ENCODE measurements at places on chromosomes 2 and 18.

DNA sequence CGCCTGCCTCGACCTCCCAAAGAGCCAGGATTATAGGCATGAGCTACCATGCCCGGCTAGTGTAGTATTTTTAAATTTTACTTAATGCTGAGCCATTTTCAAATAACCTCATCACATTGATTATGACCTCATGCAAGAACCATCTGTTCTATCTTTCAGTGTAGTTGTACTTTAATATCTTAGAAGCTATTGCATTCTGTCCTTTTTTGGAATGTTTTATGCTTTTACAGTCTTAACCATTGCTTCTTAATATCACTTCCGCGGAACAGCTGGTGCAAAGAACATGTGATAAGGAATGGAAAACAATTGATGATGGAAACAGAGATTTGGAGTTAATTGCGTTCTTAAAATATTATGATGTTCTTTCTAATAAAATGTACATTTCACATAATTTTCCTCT, 2.7 kb downstream of the GEN1 start:
- no peak for DNase-seq

- DNase-seq = no peak
Observed at GRCh38 chr2:19458427-19459003, 100.1 kb upstream of the OSR1 start.

DNA sequence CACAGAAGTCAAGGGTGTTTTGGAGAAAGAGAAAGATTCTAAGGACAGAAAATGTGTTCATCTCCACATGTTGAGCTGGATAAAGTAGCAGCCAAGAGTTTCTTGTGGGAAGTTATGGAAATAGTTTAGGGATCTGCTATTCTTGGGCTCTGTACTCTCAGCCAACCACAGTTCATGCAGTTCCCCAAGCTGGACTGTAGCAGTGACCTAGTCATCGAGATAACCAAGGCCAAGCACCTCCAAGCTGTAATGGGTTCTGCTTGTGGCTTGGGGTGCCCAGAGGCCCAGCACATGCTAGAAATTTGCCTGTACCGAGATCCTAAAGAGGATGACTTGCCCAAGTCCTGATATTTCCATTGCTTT, 91.9 kb upstream of the RASGRP3 start:
- DNase-seq = no peak

DNA sequence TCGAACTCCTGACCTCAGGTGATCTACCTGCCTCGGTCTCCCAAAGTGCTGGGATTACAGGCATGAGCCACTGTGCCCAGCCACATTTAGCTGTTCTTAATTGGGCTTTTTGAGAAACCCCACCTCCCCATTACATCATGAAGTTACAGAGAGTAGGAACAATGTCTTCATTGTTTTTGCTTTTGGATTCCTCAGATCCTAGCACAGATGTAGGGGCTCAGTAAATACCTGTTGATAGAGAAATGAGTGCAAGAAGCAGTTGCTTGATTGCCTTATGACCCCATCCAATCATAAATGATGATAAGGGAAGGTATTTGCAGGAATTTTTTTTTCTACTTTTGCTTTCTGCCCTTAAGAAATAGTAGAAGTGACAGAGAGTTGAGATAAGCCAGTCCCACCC, 25.4 kb downstream of the GREB1L start:
- no peak for DNase-seq

DNA sequence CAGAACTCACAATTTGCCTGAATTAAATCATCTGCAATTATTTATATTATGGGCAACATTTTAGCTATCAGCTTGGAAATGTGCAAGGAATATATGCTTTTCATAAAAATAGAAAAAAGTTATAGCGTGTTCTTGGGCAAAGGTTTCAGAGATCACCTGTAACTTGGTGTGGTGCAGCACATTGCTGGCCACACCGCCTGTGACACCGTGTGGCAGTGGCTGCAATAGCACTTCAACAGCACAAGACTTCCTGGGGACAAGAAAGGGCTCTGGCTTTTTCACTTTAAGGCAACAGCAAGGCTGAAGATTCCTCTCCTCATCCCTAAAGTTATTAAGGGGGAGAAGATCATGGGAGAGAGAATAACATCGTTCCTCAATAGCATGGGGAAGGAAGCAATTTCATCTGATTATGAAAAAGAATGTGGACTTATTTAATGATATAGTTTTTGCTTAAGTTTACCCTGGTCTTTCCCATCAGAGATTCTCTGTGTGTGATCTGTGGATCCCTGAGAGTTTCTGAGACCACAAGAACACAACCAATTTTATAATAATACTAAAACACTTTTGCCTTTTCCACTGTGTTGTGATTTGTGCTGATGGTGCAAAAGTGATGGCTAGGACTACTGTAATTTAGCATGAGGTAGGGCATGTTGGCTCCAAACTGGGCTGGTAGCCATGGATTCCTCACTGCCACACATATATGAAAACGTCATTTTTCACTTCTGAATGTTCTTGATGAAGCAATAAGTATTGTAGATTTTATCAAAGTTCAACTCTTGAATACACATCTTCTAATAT, 15.0 kb upstream of the SERPINB3 start:
- no peak for DNase-seq

DNA sequence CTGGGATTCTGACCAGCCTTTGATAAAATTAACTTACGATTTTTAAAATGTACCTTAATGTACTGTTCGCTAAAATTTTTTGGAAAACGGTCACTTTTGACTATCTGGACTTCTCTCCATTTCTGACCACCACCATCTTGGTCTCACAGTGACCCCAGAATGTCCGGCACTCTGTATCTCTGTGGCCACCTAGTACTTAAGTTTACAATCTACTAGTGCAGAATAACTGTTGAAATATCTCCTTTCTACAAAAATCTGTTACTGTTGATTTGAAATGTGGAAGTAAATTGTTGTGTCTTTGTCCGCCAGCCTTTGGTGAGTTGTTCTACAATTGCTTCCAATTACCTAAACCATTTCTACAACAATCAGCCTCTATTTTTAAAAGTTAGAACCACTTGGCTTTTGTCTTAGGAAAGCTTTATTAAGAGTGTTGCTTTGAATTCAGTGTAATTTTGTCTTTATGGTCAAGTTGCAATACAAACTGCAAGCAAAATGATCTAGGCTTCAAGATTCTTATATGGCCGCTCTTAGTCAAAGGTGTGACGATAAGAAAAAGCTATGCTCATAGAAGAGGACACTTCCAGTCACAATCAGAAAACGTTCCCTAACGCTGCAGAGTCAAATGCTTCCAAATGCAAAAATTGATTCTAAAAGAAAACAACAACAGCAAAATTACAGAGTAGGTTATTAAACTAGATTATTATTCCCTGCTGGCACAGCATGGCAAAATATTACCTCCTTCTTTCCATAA, 283.3 kb downstream of the STK39 start:
- DNase-seq = no peak

DNA sequence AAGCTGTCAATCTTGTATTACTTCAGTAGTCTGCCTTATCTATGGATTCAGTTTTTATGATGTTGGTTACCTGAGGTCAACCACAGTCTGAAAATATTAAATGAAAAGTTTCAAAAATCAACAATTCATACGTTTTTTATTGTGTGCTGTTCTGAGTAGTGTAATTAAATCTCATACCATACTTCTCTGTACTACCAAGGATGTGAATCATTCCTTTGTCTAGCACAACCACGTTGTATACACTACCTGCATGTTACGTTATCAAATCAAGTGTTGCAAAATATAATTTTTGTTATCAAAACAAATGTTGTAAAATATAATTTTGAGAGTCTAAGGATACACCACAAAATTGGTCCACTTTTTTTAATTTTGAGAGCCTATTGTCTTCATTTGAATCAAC, 590.2 kb upstream of the SETBP1 start:
- no peak for DNase-seq

DNA sequence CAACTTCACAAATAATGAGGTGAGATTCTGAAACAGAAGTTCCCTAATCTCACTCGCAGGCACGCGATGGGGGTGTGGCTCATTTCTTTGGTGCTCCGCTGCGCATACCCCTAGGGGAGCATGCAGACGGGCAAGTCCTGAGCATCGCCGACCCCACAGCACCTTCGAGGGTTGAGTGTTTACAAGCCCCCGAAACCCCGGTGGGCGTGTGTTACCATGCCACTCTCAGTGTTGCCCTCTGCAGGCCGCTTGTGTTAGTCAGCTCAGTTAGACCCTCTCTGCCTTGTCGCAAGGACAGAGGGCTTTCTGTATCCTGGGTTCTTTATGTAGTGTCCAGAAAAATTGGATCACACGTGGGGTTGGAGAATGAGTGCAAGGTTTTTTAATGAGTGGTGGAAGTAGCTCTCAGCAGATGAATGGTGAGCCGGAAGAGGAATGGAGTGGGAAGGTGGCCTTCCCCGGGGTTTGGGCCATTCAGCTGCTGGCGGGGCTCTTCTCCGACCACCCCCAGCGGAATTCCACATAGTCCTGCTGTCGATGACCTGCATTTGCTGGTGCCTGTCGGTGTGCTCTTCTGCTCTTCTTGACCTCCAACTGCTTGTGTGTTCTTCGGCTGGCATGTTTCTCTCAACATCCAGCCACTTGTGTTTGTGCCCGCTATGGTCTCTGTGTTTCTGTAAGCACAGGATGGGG, 191.3 kb downstream of the RPRM start:
- DNase-seq = no peak

DNA sequence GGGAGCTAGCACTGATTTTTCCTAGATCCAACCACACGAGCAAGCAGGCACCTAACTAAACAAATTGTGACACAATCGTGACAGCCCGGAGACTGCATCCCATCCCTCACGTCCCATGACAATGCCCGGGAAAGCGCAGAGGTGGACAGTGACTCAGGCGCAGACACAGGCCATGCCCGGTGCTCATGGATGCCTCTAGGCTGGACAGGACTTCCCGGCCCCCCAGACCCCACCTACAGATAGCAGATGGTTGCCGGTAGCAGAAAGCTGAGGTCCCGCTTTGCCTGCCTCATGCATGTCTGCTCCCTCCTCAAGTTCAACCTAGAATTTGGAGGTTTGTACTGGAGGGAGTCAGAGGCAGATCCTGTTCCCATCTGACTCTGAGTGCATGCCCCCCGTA, 81.0 kb downstream of the TPO start:
- DNase-seq = no peak

DNA sequence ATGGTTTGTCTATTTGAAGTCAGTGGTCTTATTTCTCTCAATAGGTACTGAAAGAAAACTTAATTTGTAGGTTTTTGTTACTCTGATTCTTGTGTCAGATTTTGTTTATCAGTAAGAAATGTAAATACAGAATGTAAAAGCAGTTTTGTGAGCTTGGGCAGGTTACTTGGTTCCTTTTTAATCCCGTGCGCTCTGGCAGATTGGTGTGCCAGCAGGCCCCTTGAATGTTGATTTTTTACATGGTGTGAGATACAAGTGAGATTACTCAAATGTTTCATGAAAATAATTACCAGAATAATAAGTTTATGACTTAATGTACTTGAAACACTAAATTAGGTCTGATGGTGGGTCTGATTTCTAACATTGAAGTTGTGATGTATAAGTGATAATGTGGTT, 13.4 kb downstream of the HNRNPA3 start:
- DNase-seq = no peak

GRCh38 chr2:75138528-75138927, 60.8 kb downstream of the TACR1 start:
- no peak for DNase-seq

DNA sequence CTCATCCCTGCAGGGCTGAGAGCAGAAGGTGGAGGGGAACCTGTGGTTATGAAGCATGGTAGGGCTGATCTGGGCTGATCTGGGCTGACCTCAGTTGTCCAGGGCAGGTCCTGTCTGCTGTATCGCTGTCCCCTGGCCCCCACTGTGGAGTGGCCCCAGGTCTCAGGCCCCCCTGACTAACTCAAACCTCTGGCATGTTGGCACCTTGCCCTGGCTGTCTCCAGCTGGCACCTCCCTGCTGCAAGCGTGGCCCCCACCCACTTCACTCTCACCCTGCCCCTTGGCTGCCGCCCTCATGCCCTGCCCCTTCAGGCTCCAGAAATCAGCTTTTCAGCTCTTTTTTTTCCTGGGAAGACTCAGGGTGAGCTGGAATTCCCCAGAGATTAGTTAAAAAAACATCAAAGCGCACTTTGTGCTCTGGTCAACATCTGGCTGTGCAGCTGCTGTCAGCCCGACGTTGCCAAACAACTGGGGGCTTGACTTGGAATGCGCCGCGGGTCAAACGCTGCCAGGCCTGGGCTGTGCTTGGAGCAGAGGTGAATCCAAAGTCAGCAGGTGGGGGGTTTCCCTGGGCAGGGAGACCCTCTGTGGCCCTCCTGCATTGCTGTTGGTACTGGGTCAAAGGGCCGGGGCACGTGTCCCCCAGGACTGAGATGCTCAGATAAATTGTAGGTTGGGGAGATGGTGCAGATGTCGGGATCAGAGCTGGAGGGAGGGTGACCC, 173.8 kb upstream of the HDAC4 start:
- no peak for DNase-seq
